CD4-positive, alpha-beta T cell treated with Interleukin-10 for 1 hour (primary cell): ENCODE measurements at places on chromosomes 13 and 19.
A peak's percentile ranks its signal among the peaks of the same experiment; 100 is the strongest.

GRCh38 chr19:47310819-47311218, 1.2 kb downstream of the C5AR1 start:
- no peak for DNase-seq

GRCh38 chr13:111947876-111948275, 119.1 kb upstream of the SOX1 start:
- no peak for DNase-seq

DNA sequence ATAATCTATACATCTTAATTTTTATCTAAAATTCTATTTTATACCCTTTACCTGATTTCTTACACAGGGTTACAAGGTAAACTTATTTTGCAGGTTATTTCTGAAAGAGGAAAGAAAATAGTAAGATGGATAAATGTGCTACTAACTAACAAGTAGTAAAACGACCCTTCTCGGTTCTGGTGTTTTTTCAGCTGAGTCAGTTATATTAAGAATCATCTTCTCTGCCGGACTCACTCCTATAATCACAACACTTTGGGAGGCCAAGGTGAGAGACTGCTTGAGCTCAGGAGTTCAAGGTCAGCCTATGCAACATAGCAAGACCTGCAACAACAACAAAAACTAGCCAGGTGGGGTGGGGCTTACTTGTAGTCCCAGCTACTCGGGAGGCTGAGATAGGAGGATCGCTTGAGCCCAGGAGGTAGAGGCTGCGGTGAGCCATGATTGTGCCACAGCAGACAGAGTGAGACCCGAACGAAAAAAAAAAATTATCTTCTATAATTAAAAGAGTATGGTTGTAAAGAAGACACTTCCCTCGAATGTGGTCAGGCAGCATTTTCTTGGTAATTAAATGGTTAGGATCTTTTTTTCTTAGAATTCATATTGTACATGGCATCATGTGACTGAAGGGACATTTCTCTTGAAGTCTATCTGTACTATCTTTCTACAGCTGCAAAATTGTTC, 27.9 kb upstream of the RCBTB2 start:
- no peak for DNase-seq

- no peak for DNase-seq
Measured at GRCh38 chr13:46908501-46908900, 11.6 kb upstream of the HTR2A start.

DNA sequence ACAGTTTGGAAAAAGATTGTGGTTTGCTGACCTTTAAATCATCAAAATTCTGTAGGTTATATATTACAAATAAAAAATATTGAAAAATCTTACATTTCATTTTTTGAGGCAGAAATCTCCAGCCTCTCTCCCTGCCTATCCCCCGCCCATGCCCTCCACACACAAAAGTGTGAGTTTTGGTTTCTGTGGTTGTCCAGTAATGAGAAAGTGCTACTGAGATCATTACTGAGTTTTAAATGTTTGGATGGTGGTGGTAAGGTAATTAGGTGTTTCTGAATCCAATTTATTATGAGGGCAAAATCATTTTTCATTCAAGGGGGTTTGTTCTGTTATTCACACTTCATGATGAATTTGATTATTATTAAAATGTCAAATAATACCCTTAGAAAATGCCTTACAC, 448.0 kb upstream of the SLC10A2 start:
- DNase-seq, result no peak

DNA sequence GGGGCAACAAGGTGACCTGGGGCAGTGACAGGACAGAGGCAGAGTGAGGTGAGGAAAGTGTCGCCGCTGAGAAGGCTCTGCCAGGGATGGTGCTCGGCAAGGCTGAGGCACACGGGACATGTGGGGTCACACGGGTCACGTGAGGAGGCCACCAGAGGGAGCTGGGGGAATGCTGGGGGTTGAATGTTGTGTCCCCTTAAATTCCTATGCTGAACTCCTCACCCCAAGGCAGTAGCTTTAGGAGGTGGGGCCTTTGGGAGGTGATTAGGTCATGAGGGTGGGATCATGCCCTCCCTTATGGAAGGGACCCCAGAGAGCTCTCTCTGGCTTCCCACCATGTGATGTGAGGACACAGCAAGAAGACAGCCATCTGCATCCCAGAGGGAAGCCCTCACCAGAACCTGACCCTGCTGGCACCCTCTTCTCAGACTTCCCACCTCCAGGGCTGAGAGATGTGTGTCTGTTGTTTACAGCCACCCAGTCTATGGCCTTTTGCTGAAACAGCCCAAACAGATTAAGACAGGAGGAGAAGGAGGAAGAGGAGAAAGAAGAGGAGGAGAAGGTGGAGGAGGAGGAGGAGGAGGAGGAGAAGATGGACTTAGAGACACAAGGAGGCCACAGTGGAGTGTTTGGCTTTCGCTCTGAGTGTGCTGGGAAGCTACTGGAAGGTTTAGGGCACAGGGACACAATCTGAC, 35.4 kb downstream of the RFX2 start:
- no peak for DNase-seq

- DNase-seq, result no peak
Measured at GRCh38 chr19:53775524-53775923, 48.6 kb downstream of the NLRP12 start.

- no peak for DNase-seq
Measured at GRCh38 chr13:98741741-98742435, 10.6 kb downstream of the SLC15A1 start.

GRCh38 chr13:63190742-63191141, 1775.1 kb upstream of the PCDH20 start:
- DNase-seq, result no peak

DNA sequence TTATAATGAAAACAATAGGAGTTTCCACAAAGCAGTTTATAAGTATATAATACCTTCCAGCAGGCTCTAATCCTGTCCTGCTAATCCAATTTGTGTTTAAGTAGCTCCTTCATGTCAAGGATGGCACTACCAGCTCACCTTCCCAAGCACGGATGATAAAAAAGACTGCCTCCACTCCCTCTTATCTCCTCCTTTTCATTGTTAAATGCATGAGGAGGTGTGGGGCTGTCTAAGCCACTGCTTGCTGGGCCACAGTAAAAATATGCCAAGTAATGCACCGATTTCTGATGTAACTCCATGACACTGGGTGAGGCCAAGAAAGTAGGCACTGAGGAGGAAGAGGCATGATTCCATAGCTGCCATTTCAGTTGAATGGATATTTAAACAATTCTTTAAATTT, 193.1 kb downstream of the ZIC5 start:
- DNase-seq, result no peak

DNA sequence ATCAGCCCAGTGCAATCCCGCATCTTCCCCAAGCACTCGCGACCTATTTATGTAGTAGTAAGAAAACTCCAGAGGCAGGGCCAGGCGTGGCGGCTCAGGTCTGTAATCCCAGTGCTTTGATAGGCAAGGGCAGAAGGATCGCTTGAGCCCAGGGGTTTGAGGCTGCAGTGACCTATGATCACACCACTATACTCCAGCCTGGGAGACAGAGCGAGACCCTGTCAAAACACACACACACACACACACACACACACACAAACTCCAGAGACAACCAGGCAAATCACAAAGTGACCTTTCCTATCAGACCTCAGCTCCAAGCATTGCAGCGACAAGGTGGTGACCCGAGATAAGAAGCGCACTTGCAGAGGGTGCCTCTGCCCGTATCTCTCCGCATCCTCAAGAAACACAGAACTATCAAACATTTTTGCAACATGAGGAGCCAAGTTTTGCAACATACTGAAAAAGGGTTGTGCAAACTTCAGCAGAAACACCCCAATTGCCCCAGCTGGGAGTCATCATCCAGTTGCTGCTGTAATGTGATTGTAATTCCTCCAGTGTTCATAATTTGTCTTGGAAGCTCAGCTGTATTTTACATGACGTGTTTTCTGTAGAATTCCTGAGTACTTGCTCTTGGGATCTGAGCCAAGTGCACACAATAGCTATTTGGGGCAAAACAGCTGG, 8.7 kb upstream of the KLF2 start:
- no peak for DNase-seq

DNA sequence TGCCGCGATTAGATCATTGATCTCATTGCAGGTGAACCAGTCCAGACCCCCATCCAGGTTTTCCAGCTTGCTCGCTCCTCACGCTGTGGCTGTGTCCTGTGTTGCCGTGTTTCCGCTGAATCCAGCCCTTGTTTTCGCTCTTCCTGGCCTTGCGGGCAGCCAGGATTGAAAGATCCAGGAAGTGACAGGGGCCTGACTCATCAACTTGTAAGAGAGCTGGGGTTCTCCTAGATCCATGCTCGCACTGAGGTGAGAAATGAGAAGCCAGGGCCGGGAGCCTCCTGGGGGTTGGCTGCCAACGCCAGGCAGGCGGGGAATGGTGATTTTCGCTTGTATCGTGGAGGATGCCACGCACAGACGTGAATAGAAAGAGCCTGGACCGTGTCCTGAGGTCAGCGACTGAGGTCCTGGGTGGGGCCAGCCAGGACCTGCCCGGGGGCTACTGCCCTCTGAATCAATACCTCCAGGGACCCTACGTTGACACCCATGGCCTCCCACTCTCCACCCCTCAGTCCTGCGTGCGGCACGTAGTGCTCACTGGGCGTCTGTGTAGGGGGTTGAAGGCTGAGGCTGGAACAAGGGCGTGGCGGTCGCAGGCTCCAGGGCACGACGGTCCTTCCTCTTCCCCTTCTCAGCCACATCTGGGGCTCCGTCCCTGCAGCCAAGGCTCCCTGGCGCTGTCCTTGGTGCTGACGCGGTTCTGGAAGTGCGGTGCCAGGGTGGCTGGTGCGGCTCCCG, 7.3 kb upstream of the PTPRH start:
- DNase-seq, result peak; percentile 41
